ENCODE measurements at places on chromosomes 2 and 18.

DNA sequence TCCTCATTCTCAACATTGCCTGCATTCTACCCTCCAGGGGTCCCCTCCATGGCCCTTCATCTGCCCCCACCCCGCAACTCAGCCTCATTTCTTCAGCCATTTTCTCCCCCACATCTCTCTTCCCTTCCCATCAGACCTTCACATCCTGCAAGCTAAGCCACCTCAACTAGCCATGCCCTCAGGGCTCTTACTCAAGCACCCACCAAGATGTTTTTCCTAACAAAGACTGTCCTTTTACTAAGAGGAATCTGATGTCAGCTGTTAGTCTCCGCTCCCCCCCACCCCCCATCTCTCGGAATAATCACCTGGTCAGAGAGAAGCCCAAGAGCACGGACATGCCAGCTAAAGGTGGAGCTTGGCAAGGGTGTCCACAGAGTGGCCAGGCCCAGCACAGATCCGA, 4.7 kb upstream of the CAPN10 start:
- no peak for DNase-seq

GRCh38 chr2:101187131-101187530, 35.9 kb upstream of the TBC1D8 start:
- no peak for DNase-seq

DNA sequence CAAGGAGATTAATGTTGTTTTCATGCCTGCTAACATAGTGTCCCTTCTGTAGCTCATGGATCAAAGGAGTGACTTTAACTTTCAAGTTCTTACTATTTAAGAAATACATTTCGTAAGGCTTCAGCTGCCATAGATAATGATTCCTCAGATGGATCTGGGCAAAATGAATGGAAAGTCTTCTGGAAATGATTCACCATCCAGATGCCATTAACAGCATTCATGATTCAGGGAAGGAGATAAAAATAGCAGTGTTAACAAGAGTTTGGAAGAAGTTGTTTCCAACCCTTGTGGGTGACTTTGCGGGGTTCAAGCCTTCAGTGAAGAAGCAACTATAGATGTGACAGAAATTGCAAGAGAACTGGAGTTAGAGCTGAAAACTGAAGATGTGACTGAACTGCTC, 17.0 kb downstream of the VRK2 start:
- DNase-seq: peak; percentile 60

DNA sequence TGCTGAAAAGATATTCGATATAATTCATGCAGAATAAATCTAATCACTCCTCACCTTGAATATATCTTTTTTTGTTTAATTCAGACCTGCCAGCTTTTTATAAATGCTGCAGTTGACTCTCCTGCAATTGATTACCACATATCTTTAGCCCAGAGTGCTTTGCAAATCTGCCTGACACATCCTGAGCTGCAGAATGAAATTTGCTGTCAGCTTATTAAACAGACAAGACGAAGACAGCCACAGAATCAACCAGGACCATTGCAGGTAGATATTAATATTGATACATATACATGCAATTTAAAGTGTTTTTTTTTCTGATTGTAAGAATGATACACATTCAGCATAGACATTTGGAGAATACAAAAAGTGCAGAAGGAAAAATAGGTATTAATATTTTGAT, 35.6 kb upstream of the DYNC2LI1 start:
- DNase-seq: no peak

DNA sequence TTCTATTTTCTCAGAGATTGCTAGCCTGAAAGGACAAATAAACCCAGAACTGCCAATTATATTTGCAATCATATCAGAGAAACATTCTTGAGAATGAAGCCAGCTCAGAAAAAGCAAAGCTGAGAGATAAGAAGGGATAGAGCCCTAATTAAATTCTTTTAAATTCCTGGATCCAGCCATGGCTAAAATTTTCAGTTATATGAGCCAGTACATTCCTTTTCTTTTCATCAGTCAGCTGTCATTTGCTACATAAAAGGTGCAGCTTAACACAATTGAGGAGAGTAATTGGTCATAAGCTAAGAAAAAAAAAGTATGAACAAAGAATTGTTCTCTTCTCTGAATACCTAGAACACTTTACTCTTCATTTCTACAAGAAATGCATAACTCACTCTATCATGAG, 303.5 kb upstream of the FIGN start:
- DNase-seq: no peak

DNA sequence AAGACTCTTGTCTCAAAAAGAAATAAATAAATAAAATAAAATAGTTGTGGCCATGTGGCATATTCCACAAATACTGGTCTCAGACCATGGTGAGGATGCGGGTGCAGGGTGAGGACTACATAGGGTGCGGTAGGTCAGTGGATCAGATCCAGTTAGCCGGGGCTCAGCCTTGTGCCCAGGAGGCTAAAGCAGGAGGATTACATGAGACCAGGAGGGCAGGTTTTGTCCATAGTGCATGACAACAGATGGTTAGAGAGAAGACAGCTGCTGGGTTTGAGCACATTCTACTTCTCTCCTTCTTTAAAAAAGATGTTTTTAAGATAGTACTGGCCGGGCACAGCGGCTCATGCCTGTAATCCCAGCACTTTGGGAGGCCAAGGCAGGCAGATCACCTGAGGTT, 12.8 kb upstream of the PSD4 start:
- DNase-seq: no peak

DNA sequence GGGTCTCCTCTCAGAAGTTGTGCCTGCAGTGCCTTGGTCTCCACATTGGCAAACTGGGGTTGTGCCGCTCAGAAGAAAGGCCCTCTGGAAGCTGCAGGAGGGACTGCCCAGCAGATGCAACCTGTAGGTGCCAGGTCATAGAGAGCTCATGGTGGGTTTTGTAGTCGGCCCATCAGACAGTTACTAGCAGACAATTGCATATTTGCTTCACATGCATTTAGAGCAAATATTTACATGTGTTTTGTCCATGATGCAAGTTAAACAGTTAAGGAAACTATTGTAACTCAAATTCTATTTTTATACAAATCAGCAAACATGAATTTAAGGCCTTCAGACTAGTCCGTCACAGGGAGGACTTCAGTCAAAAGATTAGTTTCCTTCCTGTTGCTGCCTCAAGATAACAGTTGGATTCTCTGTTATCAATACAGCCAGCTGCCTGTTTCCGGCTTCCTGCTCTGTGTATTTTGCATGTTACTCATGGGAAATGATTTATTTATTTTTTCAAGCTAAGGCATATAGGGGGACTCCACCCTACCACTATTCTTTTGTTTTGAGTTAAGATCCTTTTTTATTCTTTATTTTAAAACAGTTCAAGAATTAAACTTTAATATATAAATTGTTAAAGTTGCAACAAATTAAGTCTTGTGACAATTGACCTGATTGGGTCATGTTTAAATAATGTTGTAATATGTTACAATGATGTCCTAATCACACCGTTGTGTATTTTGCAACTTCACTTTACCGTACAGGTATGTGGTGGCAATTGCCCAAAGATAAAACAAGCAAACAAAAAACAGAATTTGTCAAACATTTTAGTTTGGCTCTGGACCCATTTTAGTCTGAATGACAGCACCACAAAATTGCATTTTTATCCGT, 133.5 kb downstream of the SPTBN1 start:
- no peak for DNase-seq

DNA sequence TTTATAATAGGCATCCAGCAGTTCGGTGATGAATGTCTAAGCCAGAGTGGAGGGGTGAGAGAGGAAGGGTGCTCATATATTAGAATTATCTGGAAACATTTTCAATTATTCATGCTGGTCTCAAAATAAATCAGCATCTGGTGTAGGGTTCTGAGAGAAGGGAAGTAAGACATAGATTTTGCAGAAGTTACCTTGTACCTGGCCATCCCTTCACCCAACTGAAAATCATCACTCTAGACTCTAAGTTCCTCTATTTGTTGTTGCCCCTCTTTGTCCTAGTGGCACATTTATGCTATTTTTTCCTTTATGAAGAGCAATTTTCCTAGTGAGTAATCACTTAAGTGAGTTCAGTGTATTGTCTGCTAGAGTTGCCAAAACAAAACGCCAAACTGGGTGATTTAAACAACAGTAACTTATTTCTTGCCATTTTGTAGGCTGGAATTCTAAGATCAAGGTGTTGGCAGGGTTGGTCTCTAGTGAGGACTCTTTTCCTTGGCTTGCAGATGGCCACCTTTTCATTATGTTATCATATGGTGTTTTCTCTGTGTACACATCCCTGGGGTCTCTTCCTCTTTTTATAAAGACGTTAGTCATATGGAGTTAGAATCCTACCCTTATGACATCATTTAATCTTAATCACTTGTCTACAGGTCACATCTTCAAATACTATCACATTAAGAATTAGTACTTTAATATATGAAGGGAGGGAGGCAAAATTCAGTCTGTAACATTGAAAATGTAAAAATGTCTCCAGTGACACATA, 129.9 kb upstream of the KLHL14 start:
- DNase-seq: no peak

GRCh38 chr2:62287282-62287681, 91.4 kb downstream of the B3GNT2 start:
- no peak for DNase-seq

DNA sequence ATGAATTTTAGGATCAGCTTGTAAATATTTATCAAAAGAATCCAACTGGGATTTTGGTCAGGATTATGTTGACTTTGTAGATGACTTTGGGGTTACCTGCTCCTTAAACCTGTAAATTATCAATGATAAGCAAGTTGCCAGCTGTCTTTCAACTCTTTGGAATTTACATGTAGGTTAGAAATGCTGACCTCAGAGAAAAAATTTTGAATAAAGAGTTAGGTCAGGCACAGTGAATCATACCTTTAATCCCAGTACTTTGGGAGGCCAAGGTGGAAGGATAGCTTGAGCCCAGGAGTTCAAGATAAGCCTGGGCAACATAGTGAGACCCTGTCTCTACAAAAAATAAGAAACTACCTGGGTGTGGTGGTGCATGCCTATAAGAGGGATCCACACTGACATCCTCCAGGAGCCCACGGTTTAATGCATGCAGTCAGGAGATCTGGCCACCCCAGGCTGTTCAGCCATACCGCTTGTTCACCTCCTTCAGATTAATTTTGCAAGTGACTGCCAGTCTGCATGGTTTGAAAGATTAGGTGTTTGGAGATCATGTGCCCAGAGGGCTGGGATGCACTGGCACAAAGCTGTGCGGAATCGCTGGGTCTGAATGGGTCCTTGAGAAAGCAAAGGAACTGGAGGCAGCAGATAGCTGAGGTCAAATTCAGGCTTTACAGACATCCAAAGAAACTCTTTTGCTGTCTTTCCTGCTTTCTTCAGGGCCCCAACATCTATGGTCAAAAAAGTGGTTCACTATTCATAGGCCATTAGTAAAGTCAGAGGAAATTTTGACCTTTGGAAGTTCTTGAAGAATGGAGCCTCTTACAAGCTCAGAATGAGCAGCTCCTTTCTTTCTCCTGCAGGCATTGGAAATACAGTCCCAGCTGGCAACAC, 83.4 kb upstream of the TXNDC2 start:
- DNase-seq: no peak

GRCh38 chr2:55910077-55910476, 13.5 kb downstream of the EFEMP1 start:
- no peak for DNase-seq

GRCh38 chr2:201962774-201963562, 70.7 kb upstream of the FZD7 start:
- DNase-seq: no peak

DNA sequence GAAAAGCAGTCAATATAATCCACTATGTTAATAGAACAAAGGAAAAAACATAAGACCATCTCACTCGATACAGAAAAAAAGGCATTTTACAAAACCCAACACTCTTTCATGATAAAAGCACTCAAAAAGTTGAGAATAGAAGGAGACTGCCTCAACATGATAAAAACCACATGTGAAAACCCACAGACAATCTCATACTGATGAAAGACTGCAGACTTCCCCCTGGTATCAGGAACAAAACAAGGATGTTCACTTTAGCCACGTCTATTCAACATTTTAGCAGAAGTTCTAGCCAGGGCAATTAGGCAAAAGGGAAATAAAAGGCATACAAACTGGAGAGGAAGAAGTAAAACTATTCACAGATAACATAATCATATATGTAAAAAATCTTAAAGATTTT, 285.9 kb downstream of the EIPR1 start:
- DNase-seq: no peak

DNA sequence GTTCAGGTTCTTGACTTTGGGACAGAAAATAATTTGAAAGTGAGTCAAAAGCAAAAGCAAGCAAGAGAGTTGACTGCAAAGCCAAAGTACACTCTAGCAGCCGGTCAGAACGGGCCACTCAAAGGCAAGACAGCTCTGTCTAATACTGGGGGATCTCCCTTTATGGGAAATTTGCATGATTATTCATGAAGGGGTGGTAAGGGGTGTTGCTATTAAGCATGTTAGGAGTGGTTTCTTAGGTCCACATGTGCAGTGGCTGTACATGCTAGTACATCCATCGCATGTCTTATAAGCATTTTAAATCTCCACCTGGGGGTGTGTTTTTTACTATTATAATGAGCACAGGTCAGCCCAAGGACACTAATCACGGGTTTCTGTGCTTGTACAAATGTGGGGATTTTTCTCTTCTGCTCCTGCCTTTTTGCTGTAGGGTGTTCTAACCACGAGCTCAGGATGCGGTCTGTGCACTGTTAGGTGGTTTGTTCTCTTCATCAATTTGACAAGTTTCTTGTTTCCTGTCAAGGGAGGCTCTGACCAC, 60.2 kb upstream of the SPP2 start:
- no peak for DNase-seq

DNA sequence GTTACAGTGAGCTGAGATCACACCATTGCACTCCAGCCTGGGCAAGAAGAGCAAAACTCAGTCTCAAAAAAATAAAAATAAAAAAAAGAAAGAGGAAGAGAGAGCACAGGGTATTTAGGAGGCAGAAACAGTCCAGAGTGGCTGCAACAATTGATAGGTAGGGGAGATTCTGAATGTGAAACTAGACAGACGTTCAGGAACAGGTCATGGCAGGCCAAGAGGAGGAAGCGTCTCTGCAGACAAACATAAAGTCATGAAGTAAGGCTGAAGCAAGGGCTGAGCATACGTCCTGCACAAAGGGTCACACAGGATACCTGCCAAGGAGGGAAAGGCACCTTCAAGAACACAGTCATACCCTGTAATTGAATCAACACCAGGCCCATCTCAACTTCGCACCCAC, 64.1 kb upstream of the ZNF532 start:
- DNase-seq: no peak

DNA sequence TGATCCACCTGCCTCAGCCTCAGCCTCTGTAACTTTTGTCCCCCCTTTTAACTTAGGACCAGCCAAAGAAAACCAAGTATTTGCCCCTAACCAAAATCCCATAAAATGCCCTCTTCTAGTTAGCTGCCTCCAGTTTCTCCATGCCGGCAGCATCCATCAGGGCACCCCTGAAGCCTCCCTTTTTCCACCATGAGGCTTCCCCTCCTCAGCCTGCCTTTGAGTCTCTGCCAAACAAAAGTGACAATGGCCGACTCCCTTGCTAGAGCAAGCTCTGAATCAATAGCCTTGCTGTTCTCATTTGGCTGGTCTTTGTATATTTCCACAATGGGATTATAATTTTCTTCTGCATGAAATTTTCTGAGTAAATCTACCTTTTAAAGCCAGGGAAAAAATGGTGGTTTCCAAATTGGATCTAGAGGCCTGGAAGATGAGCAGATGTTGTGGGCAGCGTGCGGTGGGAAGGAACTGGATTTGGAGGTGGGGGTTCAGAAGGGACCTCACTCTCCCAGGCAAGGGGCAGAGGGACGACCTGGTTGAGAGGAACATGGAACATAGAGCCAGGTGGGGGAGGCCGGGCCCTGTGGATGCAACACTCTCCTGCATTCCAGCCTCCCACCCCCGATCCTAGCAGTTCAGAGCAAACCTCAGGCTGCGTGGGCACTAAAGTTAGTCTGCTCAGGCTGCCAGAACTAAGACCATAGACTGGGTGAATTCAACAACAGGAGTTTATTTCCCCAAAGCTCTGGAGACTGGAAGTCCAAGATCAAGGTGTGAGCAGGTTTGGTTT, 80.6 kb downstream of the HS6ST1 start:
- no peak for DNase-seq

- DNase-seq: no peak
Observed at GRCh38 chr2:74582184-74582583, 27.7 kb downstream of the DOK1 start.
